Left ventricle myocardium superior (tissue), 1 donor: ENCODE measurements at places on chromosomes 11 and 22. TPM values are rescaled to one million over a fixed set of nuclear protein-coding genes. Genes with fewer than 3 reads are reported as not detected.
A peak's percentile ranks its signal among the peaks of the same experiment; 100 is the strongest.

GRCh38 chr11:111565114-111565720, 24.7 kb downstream of the LAYN start:
- peak; percentile 42 for DNase-seq

DNA sequence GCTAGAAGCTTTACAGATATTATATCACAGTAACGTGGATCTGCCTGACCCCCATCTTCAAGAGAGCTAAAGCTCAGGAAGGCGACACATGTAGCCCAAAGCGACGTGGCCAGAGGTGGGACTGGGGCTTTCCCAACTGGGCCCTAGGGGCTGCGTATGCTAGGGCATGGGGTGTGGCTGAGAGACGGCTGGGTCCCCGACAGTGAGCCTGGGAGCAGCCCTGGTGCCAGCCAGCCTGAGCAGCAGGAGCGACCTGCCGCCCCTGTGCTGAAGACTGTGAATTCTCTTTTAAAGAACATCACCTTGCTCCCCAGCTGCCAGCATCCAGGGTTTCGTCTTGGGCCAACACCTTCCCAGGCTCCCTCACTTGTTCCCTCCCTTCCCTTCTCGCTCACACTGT, 32.9 kb upstream of the CYP2D6 start:
- no peak for DNase-seq

GRCh38 chr11:126543691-126544090, 188.2 kb downstream of the ST3GAL4 start:
- no peak for DNase-seq

GRCh38 chr11:20912922-20913512, 243.6 kb downstream of the NELL1 start:
- no peak for DNase-seq

DNA sequence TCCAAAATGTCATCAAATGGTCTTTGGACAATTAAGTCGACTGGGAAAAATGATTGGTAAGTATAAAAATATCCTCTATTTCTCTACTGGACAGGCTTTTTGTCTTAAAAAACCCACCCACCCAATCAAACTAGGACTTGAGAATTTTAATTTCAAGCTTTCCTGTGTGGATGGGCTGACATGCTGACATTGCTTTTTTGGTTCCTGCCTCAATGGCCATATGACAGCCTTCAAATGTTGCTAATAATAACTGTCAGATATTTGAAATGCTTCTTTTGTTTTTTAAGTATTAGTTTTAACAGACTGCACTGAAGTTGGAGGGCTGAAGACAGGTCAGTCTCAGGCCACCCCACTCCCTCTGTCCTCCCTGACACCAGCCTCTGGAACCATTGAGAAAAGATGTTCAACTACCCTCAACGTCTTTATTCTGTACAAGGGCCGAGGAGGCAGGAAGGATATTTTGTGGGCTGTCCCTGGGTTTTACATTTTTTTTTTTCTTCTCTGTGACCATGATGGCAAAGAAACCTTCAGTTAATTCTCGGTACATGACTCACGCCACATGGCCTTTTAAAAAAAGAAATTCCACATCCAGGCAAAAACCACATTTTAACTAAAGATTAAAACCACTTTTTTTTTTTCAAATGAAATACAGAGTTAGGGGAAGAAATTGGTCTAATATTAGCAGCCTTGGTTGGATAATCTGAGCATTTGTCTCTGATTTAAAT, 130.4 kb downstream of the SLC1A2 start:
- DNase-seq, result no peak

GRCh38 chr11:68044898-68045351, 6.1 kb downstream of the TCIRG1 start:
- peak; percentile 21 for DNase-seq

DNA sequence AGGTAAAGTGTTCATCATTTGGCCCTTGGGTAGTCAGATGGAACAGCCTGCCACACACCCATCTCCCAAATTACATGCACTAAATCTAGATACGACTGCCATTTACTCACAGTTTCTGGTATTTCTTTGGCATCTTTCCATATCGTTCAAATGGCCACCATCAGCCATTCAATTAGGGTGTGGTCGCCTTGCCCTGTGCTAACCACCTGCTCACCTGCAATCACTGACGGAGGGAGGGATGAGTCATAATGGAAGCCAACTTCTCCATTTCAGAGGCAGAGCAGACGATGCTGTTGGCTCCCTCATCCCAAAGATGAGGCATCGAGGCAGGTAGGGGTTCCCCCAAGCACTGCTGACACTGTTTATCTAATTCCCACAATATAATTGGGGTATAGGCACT, 14.6 kb downstream of the MS4A6A start:
- DNase-seq, result no peak

DNA sequence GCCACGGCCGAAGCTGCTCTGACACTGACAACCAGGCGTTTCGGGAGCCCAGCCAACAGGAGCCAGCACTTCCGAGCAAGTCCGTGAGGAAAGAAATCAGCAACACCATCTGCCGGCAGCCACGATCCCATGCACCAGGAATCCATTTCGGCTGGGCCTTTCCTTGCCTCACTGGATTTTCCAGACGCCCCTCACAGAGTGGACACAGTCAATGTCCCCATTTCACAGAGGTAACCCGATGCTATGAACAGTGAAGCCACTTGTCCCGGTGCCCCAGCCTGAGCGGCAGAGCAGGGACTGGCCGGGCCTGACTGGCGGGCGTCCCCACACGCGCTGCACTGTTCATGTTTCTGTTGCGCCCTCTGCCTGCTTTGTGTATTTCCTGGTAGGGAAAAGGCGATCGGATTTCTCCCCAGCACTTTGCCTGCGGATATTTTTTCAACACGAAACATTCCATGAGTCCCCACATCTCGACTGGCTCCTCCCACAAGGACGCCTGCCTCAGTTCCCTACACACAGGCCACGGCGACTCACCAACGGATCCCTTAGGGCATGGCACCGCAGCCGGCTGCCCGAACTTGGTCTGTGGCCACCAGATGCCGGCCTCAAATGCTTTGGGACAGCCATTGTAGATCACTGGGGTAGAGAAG, 55.3 kb downstream of the TRMU start:
- peak; percentile 83 for DNase-seq

DNA sequence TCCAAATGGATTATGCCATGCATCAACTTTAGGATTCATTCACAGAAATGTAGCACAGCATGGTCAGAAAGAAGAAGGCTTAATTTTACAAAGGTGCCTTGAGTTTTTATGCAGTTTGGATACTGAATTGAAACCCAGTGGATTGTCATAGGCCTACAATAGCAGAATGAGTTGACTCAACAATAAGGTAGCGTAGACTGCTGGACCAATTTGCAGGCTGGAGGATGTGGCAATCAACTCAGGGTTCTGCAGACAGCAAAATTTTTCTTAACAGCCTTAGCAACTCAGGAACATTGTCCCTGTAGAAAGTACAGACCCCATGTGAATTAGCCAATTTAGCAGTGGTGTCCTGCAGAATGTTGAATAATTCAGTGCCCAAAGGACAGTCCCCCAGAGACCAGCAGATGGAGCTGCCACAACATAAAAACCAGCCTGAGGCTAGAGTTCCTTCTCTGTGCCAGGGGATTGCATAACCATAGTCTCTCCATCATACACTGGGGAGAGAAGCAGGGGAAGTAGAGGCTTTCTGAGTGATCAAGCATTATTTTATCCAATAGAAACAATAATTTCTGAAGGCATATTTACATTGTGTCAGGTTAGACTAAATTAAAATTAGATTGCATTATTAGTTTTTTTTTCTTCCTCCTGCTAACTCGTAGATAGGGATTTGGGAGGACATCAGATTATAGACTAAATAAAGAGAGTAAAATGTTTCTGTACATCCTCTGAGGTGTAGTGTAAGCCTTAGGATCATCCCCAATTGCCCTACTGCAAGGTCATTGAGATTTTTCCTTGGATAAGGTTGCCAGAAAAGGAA, 20.3 kb upstream of the MRPL17 start:
- DNase-seq, result peak; percentile 35

- DNase-seq, result no peak
Measured at GRCh38 chr11:86678296-86678695, 5.9 kb upstream of the ME3 start.

- no peak for DNase-seq
Measured at GRCh38 chr11:101346591-101346990, 217.0 kb upstream of the PGR start.

GRCh38 chr11:526192-526591, 9.2 kb downstream of the HRAS start:
- DNase-seq, result peak; percentile 15

DNA sequence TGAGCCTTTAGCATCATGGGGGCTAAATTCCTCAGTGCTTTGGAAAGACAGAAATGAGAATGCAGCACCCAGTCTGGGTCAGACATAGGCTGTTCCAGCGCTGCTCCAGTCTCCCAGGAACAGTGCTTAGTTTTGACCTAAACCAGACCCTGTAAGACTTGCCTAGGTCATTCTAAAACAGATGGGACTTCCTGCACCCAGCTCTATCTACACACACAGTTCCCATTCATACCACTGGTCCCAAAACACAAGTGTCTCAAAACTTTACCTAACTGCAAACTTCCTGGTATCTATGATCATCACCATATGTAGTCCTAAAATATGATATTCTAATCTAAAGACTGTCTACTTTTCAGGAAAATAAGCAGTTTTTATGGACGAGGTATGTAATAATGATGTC, 37.9 kb downstream of the PRCP start:
- DNase-seq, result no peak

DNA sequence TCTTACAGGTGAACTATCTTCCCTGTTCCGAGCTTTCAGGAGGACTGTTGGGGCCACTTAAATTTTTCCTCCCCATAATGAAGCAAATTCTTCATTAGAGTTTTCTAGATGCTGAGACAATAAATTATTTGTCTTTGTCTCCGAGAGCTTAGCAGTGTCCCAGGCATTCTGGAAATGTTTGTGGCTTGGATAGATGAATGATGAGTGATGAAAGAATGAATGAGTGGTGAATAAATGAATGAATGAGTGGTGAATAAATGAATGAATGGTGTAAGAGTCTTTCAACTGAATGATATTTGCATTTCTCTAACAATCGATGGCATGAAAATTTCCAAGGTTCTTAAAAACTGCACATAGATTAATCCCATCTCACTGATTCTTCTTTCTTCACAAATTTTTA, 52.8 kb downstream of the AHNAK start:
- DNase-seq, result no peak

GRCh38 chr22:20155330-20156041, 4.6 kb upstream of the CCDC188 start:
- peak; percentile 71 for DNase-seq

DNA sequence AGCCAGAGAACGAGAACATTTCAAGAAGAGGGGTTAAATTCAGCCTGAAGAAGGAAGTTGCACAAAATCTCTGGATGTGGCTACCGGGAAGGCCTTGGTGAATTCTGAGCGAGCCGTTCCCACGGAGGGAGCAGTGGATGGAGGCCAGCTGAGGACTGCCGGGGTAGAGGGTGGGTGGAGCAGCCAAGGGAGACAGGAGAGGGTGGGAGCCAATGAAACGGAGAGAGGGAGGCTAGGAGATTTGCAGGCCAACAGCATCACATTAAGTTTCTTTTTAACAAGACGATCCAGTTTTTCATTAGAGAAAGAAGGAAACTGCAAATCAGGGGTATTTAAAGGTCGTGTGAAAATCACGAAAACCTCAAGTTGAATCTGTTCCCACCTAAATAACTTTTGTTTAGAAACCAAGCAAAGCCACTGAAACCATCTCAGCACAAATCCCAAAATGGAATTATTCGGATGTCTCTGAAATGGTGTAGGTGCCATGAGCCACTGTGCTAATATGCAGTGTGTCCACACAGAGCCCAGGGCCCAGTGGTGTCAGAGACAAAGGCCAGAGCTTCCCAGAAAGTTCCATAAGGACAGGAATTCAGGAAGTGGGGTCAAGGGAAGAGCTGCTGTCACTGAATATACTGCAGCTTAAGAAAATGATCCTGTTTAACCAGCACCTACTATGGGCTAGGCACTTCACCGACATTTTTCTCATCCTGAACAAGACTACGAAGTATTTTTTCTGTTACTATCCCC, 59.7 kb upstream of the SLC35C1 start:
- DNase-seq, result peak; percentile 78

- DNase-seq, result no peak
Measured at GRCh38 chr11:117183724-117184349, 5.3 kb downstream of the SIDT2 start.

GRCh38 chr11:44613153-44613552, 47.7 kb downstream of the CD82 start:
- no peak for DNase-seq

DNA sequence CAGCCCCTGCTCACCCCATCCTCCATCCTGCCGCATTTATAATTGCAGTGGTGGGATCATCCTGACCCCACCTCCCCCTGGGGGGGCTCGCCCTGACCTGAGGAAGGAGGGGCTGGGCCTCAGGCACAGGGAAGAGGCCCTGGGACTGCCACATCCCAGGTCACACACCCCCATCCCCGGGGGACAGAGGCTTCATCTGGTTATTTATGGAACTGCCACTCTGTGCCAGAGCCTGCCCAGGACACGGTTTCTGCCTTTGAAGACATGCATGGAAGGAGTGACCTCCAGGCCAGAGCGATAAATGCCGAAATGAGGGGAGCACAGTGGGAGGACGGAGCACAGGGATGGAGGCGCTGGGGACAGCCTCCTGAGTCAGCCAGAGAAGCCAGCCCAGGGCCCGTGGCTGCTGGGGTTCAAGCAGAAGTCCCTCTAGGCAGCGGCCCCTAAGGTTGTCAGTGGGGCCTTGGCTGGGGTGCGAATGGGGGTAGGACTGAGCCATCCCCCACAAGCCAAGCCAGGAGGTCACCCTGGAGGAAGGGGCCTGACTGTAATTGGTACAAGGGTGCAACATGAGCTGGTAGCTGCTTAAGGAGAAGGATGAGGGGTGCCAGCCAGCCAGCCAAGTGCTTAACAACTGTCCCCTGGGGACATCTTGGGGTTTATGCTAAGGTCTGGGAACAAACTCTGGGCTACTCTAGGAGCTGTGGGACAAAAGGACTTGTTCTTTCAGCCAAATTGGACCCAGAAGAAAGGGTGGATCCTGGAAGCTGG, 51.4 kb upstream of the SHISAL1 start:
- DNase-seq, result peak; percentile 68

GRCh38 chr22:50526108-50526833, 873 bp upstream of the SCO2 start:
- peak; percentile 88 for DNase-seq

- no peak for DNase-seq
Measured at GRCh38 chr11:102749101-102749722, 24.5 kb upstream of the MMP8 start.

- DNase-seq, result no peak
Measured at GRCh38 chr11:103488031-103488461, 378.8 kb downstream of the DYNC2H1 start.

- no peak for DNase-seq
Measured at GRCh38 chr11:47583844-47584243, 2.6 kb upstream of the FAM180B start.

GRCh38 chr11:48043111-48043990, 63.0 kb downstream of the PTPRJ start:
- no peak for DNase-seq

- no peak for DNase-seq
Measured at GRCh38 chr22:44430716-44431115, 67.3 kb downstream of the RTL6 start.

Gene MIOX
- total RNA-seq, result not detected

Gene PHOX2A
- not detected for total RNA-seq

Gene SCGB1A1
- not detected for total RNA-seq

Gene TRMU
- 44.0 TPM for total RNA-seq

Gene CNIH2
- total RNA-seq, result not detected

Gene NPAS4
- not detected for total RNA-seq

Gene ARL2
- total RNA-seq, result 115 TPM

Gene C1QTNF4
- total RNA-seq, result not detected

Gene MS4A12
- not detected for total RNA-seq

Gene CCDC73
- not detected for total RNA-seq
